Fibroblast of skin of left quadriceps (primary cell): ENCODE measurements at places on chromosomes 5 and 9.

DNA sequence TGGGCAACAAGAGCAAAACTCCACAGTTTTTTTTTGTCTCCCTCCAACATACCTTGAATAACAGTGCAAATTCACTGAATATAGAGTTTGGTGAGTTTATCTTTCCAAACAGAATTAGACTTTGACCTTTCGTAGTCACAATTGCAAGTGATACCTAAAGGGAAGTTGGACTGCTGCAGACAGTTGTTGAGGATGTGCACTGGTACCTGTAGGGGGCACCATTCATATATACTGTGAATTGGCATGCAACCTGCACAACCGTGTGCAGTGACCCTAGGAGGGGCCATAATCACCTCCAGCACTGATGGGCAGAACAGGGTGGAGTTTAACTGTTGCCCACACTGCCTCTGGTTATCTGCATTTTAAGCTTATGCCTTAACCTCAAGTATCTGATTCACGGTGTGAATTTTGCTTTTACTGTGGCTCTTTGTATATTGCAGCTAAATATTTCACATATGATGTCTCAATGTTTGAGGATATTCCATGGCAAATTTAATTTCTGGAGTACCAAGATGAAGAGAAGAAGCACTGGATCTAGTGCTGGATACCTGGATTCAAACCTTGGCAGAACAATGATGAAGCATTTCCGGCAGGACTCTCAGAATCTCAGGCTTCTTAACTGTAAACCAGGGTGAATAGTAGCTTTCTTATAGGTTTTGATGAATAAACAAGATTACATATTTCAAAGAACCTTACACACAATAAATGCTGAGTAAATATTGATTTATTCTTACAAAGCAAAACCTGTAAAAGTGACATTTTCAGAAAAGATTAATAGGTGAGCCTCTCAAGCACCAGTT lies 144.3 kb downstream of the ACTBL2 start:
- no peak for DNase-seq

DNA sequence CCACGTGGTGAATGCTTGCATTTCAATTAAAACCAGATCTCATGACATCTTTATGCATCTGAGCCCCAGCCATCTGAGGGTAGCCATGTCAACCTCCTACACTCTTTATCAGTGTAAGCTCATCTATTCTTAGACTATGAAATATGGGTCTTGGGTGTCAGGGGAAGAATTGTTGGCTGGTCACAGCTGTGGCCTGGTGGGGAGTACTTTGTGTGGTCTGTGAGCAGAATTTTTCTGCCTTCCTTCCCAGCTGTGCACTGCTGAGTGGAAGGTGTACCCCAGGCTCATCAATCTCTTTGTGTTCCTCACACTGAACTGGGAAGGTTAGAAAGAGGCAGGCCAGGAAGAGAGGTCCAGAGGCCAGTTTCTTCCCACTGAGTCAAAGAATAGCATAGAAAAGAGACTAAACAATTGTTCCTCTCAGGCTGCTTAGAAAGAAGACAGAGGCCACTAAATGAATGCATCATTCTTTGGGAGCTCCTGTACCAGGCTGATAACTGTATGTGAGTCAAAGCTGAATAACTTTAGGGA lies 202.7 kb upstream of the RGMB start:
- no peak for DNase-seq

DNA sequence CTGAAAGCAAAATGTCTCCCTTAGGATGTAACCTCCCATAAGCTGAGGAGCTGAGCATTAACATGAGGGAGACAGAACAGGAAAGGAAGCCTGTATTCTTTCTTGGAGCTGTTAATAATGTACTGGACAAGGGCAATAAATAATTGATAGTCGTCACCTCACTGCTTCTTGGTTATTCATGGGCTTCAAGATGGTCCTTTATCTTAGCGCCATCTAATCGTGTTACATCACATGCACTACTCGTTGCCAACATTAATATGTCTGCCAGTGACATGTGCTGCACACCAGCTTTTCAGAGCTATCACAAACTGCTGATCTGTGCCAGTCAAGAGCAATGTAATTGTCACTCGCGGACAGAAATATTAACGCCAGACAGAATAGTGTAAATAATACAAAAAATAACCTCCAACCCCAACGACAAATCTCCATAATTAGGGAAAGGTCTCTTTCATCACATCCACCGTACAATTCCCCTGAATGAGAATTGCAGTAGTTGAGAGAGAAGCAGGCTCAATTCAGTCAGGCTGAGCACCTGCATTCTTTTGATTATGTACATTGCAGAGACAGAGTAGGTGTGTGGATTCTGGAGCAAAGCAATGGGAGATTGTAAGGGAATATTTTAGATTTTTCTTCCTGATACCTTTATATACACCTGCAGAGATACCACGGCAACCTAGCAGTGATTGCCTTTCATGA lies 267.1 kb downstream of the SPATA31D1 start:
- DNase-seq = no peak

- DNase-seq = no peak
These were observed 132.4 kb downstream of the GCNT1 start for GRCh38 chr9:76591256-76591950.

GRCh38 chr5:86983208-86983607 lies 284.5 kb upstream of the RASA1 start:
- no peak for DNase-seq

GRCh38 chr5:26543987-26544386 lies 494.4 kb downstream of the CDH9 start:
- DNase-seq = no peak

DNA sequence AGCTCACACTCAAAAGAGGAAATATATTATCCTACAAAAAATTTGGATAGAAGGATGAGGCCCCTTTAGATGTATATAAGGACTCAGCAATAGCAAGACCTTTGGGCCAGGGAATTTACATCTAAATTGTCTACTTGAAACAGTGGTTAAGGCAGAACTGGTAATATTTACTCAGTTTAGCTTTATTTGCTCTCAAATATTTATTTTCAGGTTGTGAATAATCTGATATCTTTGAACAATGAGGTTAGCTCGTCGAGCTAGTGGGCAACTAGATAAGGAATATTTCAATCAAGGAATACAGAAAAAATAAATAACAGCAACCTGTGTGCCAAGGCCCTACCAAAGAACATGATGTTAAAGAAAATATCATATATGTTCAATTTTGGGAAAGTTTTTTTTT lies 966.3 kb downstream of the DTWD2 start:
- no peak for DNase-seq

GRCh38 chr5:139634541-139634940 lies 13.6 kb upstream of the CXXC5 start:
- no peak for DNase-seq

DNA sequence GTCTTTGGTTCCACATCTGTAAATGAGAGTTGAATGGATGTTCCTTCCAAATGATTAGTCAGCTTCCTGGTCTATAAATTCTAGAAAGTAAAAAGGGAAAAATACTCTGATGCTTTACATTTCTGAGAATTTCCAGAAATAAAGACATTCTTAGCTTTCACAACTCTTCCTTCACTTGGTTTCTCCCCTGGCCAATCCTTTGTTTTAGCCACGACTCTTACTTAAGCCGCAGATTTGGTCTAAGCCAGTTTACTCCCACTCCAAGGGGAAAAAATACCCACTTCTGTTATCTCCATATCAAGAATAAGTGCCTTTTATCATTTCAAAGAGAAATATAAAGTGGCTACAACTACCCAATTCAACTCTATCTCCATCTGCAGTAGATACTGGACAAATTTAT lies 29.7 kb downstream of the PWWP2A start:
- DNase-seq = no peak

GRCh38 chr9:106862821-106863720 lies at the start of gene ZNF462:
Gene ZNF462, plus strand, starts transcription at chr9:106863166. Its CDS starts 60,218 bp downstream, at chr9:106923384.
- no peak for DNase-seq

DNA sequence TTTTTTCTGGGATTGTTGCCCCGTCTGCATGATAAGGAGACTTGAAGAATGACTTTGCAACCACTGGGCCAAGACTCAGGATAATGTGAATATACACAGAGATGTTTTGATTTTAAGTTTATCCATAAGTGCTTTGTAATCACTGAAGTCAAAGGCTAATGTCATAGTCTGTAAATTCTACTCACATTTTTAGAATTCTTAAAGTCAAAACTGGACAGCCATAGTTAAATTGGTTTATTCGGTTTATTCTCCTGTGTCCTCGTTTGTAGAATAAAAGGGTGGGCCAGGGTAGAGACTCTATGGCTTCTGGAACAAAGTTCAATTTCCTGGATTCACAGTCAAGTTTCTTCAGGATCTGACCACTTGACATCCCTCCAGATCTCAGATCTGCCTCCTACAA lies 327.7 kb upstream of the TNC start:
- DNase-seq = no peak

DNA sequence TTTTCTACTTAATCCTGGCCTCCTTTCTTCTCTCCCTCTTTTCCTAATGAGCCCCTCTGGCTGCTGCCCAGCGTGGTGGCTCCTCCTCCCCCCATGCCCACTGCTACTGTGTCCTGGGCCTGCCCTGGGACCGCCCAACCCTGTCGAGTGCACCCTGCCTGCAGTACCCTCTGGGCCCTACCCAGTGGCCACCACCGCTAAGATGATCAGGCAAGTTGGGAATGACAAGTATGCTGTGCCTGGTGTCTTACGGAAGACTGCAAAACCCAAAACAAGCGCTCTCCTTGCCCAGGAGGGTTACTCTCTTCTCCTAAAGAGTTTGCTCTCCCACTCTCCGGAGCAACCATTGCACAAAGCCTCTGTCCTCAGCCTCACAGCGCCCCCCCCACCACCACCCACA lies 273.7 kb downstream of the SYK start:
- DNase-seq = no peak

DNA sequence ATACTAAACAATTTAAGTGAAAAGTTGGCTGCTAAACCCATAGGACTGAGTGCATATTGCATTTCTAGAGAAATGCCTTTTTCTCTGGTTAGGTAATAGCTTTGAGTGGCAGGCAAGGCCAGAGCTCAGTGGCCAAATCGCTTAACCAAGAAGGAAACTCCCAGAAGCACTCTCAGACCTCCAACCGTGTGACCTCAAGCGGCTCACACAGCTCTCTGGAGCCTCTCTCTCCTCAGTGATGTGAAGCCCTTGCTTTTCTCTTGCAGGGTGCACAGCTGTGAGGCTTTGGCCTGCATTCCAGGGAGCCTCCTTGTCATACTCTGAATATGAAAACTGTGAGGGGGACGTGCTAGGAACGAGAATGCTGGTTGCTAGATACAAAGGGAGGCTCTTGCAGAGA lies 106.7 kb downstream of the INSYN2B start:
- DNase-seq = peak; percentile 29

GRCh38 chr5:149374303-149374702 lies 4.8 kb downstream of the IL17B start:
- DNase-seq = no peak

- peak; percentile 75 for DNase-seq
These were observed 3.2 kb downstream of the SNX30 start for GRCh38 chr9:112753725-112754124.

GRCh38 chr5:178389026-178389729 lies 156.6 kb upstream of the PHYKPL start:
- DNase-seq = no peak

GRCh38 chr5:132103332-132103951 lies 29.9 kb downstream of the CSF2 start:
- peak; percentile 72 for DNase-seq

- DNase-seq = no peak
These were observed 294.7 kb upstream of the DMRT1 start for GRCh38 chr9:546797-547223.

- no peak for DNase-seq
These were observed 7.1 kb downstream of the SPTLC1 start for GRCh38 chr9:92108122-92108521.

- no peak for DNase-seq
These were observed 7.2 kb upstream of the CACNA1B start for GRCh38 chr9:137870432-137870831.

DNA sequence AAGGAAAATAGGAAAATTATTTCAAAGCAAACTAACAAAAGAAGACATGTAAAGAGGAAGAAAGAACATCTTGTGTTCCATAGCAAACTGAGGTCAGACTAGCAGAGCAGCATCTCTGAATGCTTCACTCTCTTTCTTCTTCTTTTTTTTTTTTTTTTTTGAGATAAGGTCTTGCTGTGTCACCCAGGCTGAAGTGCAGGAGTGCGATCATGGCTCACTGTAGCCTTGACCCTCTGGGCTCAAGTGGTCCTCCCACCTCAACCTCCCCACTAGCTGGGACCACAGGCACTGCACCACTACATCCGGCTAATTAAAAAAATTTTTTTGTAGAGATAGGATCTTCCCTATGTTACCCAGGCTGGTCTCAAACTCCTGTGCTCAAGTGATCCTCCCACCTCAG lies 36.6 kb downstream of the MELK start:
- no peak for DNase-seq

GRCh38 chr9:108019821-108020220 lies 530.3 kb upstream of the KLF4 start:
- DNase-seq = no peak

DNA sequence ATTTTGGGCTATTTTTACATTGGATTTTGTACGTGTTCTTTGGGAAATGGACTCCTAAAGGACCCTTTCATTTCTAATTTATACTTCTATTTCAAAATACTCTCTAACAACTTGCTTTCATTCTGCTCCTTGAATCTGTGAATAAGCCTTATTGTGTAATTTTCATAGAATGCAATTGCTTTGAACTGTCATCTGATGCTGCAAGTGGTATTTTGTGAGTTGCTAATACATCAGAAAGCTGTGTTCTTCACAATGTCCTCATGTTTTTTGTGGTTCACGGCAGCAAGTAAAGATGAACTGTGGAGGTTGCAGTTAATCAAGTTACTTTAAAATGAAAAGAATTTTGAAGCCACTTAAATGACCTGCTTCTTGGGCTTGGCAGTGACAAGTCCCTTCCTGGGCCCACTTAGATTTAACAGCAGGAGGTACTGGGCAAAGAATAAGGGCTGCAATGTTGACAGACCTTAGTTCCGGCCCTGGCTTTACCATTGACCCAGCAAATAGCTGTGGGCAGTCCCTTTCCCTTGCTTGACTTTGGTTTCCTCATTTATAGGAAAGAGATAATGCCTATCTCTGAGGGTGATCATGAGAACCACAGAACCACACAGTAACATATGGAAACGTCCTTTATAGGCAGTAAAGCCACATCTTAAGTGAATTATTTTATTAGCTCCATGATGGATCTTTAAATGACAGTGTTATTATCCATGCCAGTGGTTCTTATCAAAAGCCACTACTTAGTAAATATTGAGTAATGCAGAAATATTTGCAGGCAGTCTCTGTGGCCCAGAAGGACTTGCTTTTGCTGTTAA lies 54.8 kb downstream of the IQGAP2 start:
- DNase-seq = no peak
